Sigmoid colon (tissue), 7 donors: ENCODE measurements at places on chromosomes 16 and 17.
A peak's percentile ranks its signal among the peaks of the same experiment; 100 is the strongest.

DNA sequence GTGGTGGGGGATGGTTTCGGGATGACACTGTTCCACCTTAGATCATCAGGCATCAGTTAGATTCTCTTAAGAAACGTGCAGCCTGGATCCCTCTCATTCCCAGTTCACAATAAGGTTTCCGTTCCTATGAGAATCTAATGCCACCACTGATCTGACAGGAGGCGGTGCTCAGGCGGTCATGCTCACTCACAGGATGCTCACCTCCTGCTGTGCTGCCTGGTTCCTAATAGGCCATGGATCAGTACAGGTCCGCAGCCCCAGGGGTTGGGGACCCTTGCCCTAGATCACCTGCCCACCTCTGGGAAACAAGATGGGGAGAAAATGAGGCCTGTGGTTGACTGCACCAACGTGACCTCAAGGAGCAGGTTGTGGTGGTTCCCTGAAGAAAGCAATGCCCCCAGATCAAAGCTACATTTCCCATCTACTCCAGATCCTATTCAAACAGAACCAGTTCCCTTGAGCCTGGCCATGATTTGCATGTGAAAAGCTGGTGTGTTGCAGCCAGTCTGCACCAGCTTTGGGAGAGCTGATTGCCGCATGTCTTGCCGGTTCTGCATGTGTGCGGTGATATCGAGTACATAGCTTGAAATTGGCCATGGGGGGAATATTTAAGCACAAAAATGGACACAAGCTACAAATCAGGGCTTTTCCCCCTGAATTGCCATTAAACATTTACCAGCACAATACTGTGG, 183.2 kb upstream of the HSBP1 start:
- H3K27me3 ChIP-seq: no peaks in the 10 kb centered on the region
- no peaks in the 10 kb centered on the region for H3K36me3 ChIP-seq
- H3K27ac ChIP-seq: no peak overlapping the region
- H3K4me3 ChIP-seq: no peak overlapping the region
- no peaks in the 10 kb centered on the region for H3K4me1 ChIP-seq

DNA sequence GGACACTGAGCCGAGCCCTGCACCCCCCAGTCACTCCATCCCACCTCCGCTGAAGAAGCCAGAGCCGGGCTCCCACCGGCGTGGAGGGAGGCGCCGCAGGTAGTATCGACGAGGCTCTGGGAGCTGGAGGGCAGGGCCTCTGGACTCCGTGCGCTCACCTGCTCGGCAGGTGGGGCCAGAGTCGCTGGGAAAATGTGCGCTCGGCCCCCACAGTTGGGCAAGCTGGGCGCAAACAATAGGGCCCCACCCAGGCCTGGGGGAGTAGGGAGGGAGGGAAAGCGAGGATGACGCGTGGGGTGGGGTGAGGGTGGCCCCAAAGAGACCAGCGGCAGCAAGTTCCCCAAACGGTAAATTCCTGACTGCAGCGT, 668 bp downstream of the JUP start:
- H3K4me1 ChIP-seq: no peaks in the 10 kb centered on the region
- peak overlapping the region; percentile 62 for H3K4me3 ChIP-seq
- peak overlapping the region; percentile 78 for H3K27ac ChIP-seq
- H3K27me3 ChIP-seq: peaks cover 18% of the 10 kb centered on the region
- no peaks in the 10 kb centered on the region for H3K36me3 ChIP-seq

DNA sequence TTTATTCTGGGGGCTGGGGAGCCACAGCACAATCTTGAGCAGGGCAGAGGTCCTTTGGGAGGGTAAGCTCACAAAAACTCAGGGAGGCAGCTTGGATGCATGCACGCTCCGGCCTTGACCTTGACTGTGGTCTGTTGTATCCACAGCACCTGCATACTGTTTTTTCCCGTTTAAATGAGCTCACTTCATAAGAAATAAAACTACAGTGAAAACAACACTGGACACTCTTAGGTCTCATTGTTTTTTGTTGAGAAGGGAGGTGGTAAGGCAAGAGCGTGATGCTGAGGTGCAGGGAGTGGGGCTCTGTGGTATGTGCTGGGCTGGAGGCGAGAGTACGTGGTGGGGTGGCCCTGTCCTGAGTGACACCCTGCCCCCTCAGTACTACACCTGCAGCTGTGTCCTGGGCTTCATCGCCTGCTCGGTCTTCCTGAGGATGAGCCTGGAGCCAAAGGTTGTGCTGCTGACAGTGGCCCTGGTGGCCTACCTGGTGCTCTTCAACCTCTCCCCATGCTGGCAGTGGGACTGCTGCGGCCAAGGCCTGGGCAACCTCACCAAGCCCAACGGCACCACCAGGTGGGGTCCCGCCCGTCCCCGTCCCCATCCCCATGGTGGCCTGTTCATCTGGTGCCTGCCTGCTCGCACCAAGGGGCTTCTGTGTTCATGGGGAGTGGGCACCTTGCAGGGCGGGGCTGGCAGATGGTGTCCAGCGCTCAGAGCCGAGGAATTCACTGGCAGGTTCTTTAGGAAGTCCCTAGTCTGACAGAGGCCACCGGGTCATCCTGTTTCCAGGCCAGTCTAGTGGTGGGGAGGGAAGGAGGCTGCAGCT, 44.2 kb downstream of the ADCY7 start:
- peaks cover 14% of the 10 kb centered on the region for H3K36me3 ChIP-seq
- peak; percentile 64 for DNase-seq
- no peak overlapping the region for H3K4me3 ChIP-seq

DNA sequence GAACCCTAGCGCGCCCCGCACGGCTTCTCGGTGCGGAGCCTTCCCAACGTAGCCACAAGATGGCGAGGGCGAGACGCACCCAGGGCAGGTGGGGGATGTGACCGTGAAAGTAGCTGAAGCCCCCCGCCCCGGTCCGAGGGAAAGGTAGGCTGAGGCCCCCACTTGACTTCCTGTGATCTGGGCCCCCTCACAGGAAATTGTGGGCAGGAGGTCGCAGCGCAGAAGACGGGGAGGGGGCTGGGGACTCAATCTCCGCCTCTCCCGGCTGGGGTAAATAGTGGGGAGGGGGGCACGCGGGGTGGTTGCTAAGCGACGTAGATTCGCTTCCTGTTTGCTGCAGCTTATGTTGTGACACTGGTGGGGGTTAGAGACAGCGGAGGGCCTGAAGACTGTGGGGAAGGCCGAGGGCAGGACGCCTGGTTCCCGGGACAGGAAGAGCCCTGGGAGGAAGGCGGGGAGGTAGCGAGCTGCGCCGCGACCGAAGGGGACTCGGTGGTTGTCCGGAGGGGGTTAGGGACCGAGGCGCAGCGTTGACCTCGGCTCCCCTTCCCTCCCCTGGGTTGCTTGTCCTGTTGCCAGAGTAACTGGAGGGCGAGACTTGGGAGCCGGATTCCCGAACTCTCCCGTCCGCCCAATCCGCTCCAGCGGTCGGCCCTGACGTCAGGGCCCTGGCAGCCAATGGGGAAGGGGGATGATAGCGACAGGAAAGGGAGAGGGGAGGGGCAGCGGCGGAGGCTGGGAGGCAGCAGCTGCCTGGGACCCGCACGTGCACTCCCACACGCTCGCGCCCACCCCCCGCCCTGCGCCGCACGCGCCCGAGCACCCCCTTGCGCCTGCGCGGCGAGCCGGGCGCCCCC, 1.2 kb downstream of the KDM6B start:
- H3K27me3 ChIP-seq: no peaks in the 10 kb centered on the region
- DNase-seq: peak; percentile 99
- peaks cover 44% of the 10 kb centered on the region for H3K4me1 ChIP-seq
- H3K36me3 ChIP-seq: no peaks in the 10 kb centered on the region
- H3K4me3 ChIP-seq: peak overlapping the region; percentile 75
- H3K27ac ChIP-seq: peak overlapping the region; percentile 96

DNA sequence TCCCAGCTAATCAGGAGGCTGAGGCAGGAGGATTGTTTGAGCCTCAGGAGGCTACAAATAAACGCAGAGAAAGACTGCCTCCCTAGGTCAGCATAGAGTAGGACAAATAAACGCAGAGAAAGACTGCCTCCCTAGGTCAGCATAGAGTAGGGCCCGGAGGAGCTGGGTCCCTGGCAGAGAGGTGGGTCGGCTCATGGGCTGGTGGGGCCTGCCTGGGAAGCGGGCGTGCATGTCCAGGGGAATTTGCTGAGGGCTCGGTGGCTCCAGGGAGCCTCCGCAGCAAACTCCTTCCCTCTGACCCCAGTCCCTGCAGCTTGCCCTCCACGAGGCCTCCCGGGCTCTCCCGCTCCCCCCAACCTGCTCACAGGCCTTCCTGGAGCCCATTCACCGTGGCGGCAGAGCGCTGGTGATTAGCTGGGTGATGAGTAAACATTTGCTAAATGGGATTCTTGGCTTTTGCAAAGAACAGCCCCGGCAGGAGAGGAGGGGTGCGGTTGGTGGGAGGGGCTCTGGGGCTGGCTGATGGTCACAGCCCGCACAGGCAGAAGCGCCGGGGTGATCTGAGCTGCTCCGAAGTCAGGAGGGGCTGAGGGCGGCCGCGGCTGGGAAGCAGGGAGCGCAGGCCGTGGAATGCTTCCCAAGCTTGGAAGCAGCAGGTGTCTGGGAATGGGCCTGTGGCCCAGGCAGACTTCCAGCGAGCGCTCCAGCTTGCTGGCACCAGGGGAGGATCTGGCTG, 93.1 kb downstream of the RTN4RL1 start:
- no peak overlapping the region for H3K27ac ChIP-seq
- DNase-seq: peak; percentile 77
- H3K27me3 ChIP-seq: no peaks in the 10 kb centered on the region
- peak overlapping the region; percentile 22 for H3K4me3 ChIP-seq
